ENCODE measurements at places on chromosomes 4 and X.

DNA sequence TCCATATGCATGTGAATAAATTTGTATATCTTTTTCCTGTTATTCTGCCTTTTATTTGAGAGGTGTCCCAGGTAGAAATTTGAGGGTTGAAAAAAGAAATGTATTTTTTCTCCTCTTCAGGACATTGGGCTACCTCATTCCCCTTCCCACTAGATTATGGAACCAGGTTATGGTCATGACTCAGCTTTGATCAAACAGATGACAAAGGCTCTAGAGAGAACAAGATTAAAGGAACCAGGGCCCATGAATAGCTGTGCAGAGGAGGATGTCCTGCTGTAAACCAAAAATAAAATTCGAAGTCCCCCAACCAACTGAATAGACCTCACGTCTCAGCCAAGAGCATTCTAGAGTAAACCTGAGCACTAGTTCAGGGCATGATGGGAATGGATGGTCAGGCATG, 313.2 kb downstream of the RAPGEF2 start:
- DNase-seq, result no peak

- DNase-seq, result no peak
These were observed 781 bp upstream of the SPON2 start for GRCh38 chr4:1172971-1173757.

GRCh38 chr4:4853921-4854648, 5.4 kb upstream of the MSX1 start:
- DNase-seq, result no peak

DNA sequence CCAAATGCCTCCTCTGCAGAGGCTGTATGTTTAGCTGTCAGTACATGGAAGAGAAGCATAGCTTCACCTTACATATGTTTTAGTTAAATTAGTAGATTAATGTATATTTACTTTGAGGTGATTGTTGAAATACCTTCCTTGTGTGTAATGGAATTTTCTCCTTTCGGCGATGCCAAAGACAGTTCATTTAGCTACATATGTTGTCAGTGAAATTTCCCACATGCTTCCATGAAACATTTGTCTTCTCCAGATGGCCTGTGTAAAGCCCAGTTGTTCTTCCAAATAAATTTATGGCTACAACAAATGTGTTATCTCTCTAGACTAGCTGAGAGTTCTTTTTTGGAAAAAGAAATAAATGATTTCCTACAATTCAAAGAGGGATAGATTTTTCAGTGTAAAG, 95.2 kb downstream of the GPAT3 start:
- peak; percentile 19 for DNase-seq

Data from fibroblast of skin of back (primary cell).